Hepatocyte (in vitro differentiated cells): ENCODE measurements at places on chromosomes 3 and 15. TPM values are rescaled to one million over a fixed set of nuclear protein-coding genes. Genes with fewer than 3 reads are reported as not detected.

DNA sequence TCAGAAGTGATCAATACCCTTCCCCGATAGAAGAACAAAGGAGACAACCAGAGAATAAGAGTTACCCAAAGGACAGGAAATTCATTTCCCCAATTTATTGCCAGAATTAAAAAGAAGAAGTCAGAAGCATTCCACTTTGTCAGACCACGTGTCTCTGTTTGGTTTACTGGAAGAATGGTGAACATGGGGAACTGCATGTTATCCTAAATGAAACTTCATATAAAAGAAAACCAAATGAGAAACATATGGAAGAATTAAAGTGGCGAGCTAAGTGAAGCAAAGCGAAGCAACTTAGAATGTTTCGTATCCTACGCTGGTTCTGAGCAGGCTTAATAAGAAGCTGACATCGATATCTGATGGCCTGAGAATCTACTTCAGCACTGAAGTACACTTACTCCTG lies 190.7 kb downstream of the MAGI1 start:
- peak overlapping the region; percentile 59 for H3K27ac ChIP-seq
- H3K36me3 ChIP-seq: no peaks in the 10 kb centered on the region

GRCh38 chr15:93583968-93584367 lies 495.0 kb upstream of the RGMA start:
- H3K4me3 ChIP-seq: no peak overlapping the region
- no peaks in the 10 kb centered on the region for H3K27me3 ChIP-seq
- H3K4me1 ChIP-seq: no peaks in the 10 kb centered on the region
- H3K36me3 ChIP-seq: no peaks in the 10 kb centered on the region
- no peak overlapping the region for H3K27ac ChIP-seq

- no peak for DNase-seq
- H3K27me3 ChIP-seq: peaks cover 13% of the 10 kb centered on the region
- H3K27ac ChIP-seq: no peak overlapping the region
- no peaks in the 10 kb centered on the region for H3K4me1 ChIP-seq
- no peak overlapping the region for H3K4me3 ChIP-seq
- H3K36me3 ChIP-seq: no peaks in the 10 kb centered on the region
Measured at GRCh38 chr3:33211444-33211843, 7.2 kb downstream of the SUSD5 start.

- no peak overlapping the region for H3K27ac ChIP-seq
- no peaks in the 10 kb centered on the region for H3K4me1 ChIP-seq
- DNase-seq: no peak
- peaks cover 95% of the 10 kb centered on the region for H3K27me3 ChIP-seq
Measured at GRCh38 chr3:147368151-147368550, 38.2 kb downstream of the ZIC4 start.

DNA sequence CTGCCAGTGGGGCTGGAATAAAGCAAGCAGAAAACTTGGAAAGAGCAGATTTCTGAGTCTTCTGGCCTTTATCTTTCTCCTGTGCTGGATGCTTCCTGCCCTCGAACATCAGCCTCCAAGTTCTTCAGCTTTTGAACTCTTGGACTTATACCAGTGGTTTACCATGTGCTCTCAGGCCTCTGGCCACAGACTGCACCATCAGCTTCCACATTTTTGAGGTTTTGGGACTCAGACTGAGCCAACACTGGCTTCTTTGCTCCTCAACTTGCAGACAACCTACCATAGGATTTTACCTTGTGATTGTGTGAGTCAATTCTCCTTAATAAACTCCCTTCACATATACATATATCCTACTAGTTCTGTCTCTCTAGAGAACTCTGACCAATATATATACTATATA lies 706.6 kb downstream of the NR2F2 start:
- H3K36me3 ChIP-seq: no peaks in the 10 kb centered on the region
- no peak overlapping the region for H3K27ac ChIP-seq
- H3K27me3 ChIP-seq: no peaks in the 10 kb centered on the region
- no peak overlapping the region for H3K4me3 ChIP-seq
- no peaks in the 10 kb centered on the region for H3K4me1 ChIP-seq

DNA sequence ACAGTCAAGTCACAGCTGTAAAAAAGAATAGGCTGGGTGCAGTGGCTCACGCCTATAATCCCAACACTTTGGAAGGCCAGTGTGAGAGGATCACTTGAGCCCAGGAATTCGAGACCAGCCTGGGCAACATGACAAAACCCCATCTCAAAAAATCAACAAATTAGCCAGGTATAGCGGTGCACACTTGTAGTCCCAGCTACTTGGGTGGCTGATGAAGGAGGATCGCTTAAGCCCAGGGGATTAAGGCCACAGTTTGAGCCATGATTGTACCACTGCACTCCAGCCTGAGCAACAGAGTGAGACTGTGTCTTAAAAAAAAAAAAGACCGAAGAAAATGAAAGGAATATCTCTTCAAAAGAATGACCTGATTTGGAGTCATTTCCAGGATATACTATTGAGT lies 6.6 kb downstream of the HERC1 start:
- H3K27ac ChIP-seq: no peak overlapping the region
- peaks cover 6% of the 10 kb centered on the region for H3K4me1 ChIP-seq
- H3K36me3 ChIP-seq: no peaks in the 10 kb centered on the region
- H3K27me3 ChIP-seq: no peaks in the 10 kb centered on the region

DNA sequence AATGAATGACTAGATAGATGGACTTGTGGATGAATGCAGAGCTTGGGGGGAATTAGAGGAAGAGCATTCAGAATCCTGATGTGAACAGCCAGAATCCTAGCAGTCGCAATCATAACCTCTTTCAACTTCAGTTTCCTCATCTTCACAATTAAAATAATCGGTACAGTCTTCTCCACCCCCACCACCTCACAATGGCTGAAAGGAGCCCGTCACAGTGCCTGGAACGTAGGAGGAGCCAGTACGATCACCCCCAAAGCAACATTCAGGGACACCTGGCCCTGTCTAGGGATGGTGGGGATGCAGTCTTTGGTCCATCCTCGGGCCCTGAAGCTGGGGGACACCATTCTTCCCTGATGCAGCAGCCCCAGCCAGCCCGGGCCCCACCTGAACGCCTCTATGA lies 80.4 kb upstream of the RPL32 start:
- no peaks in the 10 kb centered on the region for H3K4me1 ChIP-seq
- no peak overlapping the region for H3K27ac ChIP-seq
- H3K36me3 ChIP-seq: no peaks in the 10 kb centered on the region
- no peak overlapping the region for H3K4me3 ChIP-seq
- DNase-seq: no peak

DNA sequence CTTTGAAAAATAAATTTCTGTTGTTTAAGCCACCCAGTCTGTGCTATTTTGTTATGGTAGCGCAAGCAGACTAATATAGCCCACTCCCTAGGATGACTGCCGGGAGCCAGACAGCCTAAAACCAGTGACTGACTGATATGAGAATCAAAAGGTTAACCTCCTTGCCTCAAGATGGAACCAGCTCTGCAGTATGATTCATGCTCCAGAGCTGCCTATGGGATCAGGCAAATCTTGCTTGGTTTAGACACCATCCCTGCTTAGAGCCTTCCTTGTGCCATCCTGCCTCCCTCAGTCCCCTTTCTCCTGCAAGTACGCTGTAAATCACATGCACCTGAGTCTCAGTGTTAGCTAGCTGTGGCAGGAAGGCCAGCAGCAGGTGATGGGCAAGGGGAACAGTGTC lies 39.3 kb downstream of the TRANK1 start:
- H3K27ac ChIP-seq: no peak overlapping the region
- no peaks in the 10 kb centered on the region for H3K27me3 ChIP-seq
- peaks cover 14% of the 10 kb centered on the region for H3K4me1 ChIP-seq
- no peak for DNase-seq
- no peak overlapping the region for H3K4me3 ChIP-seq
- no peaks in the 10 kb centered on the region for H3K36me3 ChIP-seq

GRCh38 chr15:42868683-42869082 lies 51.9 kb downstream of the TTBK2 start:
- no peak for DNase-seq
- no peaks in the 10 kb centered on the region for H3K27me3 ChIP-seq
- H3K36me3 ChIP-seq: no peaks in the 10 kb centered on the region

GRCh38 chr15:41150279-41150678 lies 34.2 kb upstream of the INO80 start:
- no peak overlapping the region for H3K27ac ChIP-seq
- H3K4me1 ChIP-seq: no peaks in the 10 kb centered on the region
- no peaks in the 10 kb centered on the region for H3K36me3 ChIP-seq
- H3K27me3 ChIP-seq: no peaks in the 10 kb centered on the region
- no peak for DNase-seq

DNA sequence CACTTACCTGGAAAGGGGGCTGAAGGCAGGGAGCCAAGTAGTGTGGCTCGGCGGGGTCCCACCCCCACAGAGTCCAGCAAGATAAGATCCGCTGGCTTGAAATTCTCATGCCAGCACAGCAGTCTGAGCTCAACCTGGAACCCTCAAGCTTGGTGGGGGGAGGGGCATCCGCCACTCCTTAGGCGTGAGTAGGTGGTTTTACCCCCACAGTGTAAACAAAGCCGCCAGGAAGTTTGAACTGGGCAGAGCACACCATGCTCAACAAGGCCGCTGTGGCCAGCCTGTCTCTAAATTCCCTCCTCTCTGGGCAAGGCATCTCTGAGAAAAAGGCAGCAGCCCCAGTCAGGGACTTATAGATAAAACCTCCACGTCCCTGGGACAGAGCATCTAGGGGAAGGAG lies 156.3 kb downstream of the KBTBD8 start:
- H3K36me3 ChIP-seq: no peaks in the 10 kb centered on the region
- H3K27ac ChIP-seq: no peak overlapping the region
- no peaks in the 10 kb centered on the region for H3K4me1 ChIP-seq
- H3K27me3 ChIP-seq: no peaks in the 10 kb centered on the region
- DNase-seq: peak; percentile 16
- no peak overlapping the region for H3K4me3 ChIP-seq

DNA sequence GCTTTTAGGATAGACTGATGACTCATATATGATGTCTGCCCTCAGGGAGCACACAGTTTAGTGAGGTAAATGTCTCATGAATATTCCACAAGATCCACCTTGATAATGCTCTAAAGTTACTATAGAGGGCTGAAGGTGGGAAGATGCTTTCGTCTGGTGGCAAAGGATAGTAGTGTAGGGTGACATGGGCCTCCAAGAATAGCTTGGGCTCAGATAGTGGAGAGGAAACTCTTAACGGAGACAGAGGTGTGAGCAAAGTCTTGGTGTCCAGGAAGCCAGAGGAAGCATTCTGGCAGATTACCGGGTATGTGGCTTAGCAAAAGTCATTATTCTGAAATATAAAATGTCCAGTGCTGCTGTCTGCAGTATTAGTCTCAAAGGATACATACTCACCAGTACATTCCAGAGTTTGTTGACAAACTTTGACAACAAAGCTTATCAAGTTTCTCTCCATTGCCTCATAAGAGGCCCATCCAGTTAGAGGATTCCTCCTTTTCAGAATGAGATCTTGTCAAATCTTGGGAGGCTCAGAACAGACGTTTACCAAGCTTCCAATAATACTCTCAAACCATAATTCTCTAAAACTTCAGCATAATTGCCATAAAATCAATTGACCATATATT lies 316.7 kb downstream of the LPP start:
- H3K36me3 ChIP-seq: no peaks in the 10 kb centered on the region
- no peaks in the 10 kb centered on the region for H3K27me3 ChIP-seq
- no peak for DNase-seq
- no peaks in the 10 kb centered on the region for H3K4me1 ChIP-seq
- H3K4me3 ChIP-seq: no peak overlapping the region

- no peaks in the 10 kb centered on the region for H3K4me1 ChIP-seq
- no peak for DNase-seq
- no peak overlapping the region for H3K4me3 ChIP-seq
- no peak overlapping the region for H3K27ac ChIP-seq
- H3K27me3 ChIP-seq: no peaks in the 10 kb centered on the region
Measured at GRCh38 chr15:59950603-59951388, 53.3 kb upstream of the FOXB1 start.

DNA sequence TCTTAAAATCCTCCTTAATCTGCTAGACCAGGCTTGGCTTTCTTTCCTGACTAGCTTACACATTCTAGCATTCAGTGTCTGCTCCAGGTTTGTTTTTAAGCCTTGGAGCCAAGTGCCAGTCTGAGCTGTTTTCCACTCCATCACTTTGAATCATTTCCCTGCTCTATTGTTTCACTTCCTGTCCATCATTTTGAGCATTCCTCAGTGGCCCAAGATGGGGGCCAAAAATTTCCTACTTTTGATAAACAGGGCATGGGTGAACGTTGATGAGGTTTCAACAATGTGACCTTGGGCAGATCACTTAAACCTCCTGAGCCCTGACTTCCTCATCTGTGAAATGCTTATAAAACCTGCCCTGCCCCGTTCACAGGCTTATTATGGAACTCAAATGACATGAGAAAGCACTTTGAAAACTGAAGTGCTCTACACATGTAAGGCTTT lies 4.4 kb downstream of the CYP19A1 start:
- DNase-seq: no peak
- no peaks in the 10 kb centered on the region for H3K27me3 ChIP-seq
- no peak overlapping the region for H3K27ac ChIP-seq

GRCh38 chr15:55853134-55853533 lies 110.2 kb upstream of the PRTG start:
- H3K36me3 ChIP-seq: no peaks in the 10 kb centered on the region
- H3K4me3 ChIP-seq: no peak overlapping the region
- no peak overlapping the region for H3K27ac ChIP-seq
- no peaks in the 10 kb centered on the region for H3K27me3 ChIP-seq
- H3K4me1 ChIP-seq: no peaks in the 10 kb centered on the region

- DNase-seq: no peak
- H3K4me3 ChIP-seq: no peak overlapping the region
- no peaks in the 10 kb centered on the region for H3K27me3 ChIP-seq
- no peaks in the 10 kb centered on the region for H3K36me3 ChIP-seq
- H3K27ac ChIP-seq: no peak overlapping the region
- H3K4me1 ChIP-seq: no peaks in the 10 kb centered on the region
Measured at GRCh38 chr3:64082411-64082810, 59.1 kb upstream of the PSMD6 start.

- no peak for DNase-seq
- H3K27me3 ChIP-seq: peaks cover 3% of the 10 kb centered on the region
- H3K4me1 ChIP-seq: no peaks in the 10 kb centered on the region
- no peak overlapping the region for H3K4me3 ChIP-seq
- H3K27ac ChIP-seq: no peak overlapping the region
Measured at GRCh38 chr3:150985711-150986110, 13.2 kb upstream of the CLRN1 start.

GRCh38 chr3:49903451-49904424 lies at the start of gene MST1R:
MST1R (minus strand) TSS chr3:49903873; CDS start chr3:49903609, 264 bp downstream.
- no peaks in the 10 kb centered on the region for H3K27me3 ChIP-seq
- peak within 1 kb of the TSS; percentile 54 for H3K27ac ChIP-seq
- peak; percentile 92 for DNase-seq
- no peaks in the 10 kb centered on the region for H3K36me3 ChIP-seq

GRCh38 chr3:67551361-67552016 lies 102.9 kb downstream of the SUCLG2 start:
- no peak overlapping the region for H3K4me3 ChIP-seq
- H3K36me3 ChIP-seq: no peaks in the 10 kb centered on the region
- no peak for DNase-seq

GRCh38 chr3:176352716-176353334 lies 844.5 kb downstream of the TBL1XR1 start:
- no peaks in the 10 kb centered on the region for H3K36me3 ChIP-seq
- no peaks in the 10 kb centered on the region for H3K4me1 ChIP-seq
- DNase-seq: no peak
- H3K27ac ChIP-seq: no peak overlapping the region
- H3K27me3 ChIP-seq: no peaks in the 10 kb centered on the region
- H3K4me3 ChIP-seq: no peak overlapping the region

Gene POLG
- 34.0 and 44.1 TPM in 2 replicates for polyA plus RNA-seq

Gene ASB14
- polyA plus RNA-seq: 0.10 and 0.19 TPM in 2 replicates

Gene ZXDC
- polyA plus RNA-seq: 22.9 and 24.1 TPM in 2 replicates

Gene PRICKLE2
- polyA plus RNA-seq: 8.5 TPM in 2 replicates

Gene RARB
- 20.2 and 22.2 TPM in 2 replicates for polyA plus RNA-seq

Gene IMPG2
- polyA plus RNA-seq: 0.15 TPM in 1 of 2 replicates, not detected in the other

Gene B3GALNT1
- polyA plus RNA-seq: 10.4 and 11.7 TPM in 2 replicates

Gene SLC9C1
- polyA plus RNA-seq: 0.30 TPM in 1 of 2 replicates, not detected in the other

Gene WDR93
- 0.57 TPM in 1 of 2 replicates, not detected in the other for polyA plus RNA-seq

Gene SLC26A6
- 53.7 and 60.9 TPM in 2 replicates for polyA plus RNA-seq

Gene COL8A1
- 0.41 and 0.61 TPM in 2 replicates for polyA plus RNA-seq

Gene TRAT1
- not detected in 2 replicates for polyA plus RNA-seq
